ENCODE measurements at places on chromosomes 7 and 10. TPM values are rescaled to one million over a fixed set of nuclear protein-coding genes. Genes with fewer than 3 reads are reported as not detected.

DNA sequence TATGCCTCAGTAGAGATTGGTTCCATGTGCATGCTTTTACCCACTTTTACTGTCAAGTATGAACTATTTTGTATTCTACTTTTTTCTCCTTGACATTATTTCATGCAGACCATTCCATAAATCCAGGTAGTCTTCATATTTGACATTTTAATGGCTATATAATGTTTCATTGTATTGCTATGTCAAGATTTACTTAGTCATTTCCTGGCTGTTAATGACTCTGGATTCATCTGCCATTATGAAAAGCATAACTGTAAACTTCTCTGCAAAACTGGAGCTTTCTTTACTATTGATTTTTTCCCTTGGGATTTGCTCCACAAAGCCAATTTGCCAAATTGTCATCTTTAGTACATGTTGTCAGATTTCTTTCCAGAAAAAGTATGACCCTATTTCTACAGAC is 6.8 kb upstream of the MSRB2 start:
- no peak for DNase-seq

ABCB1 gene
- 5.2 TPM for total RNA-seq

GRCh38 chr7:83178796-83179195 is 16.1 kb upstream of the PCLO start:
- no peak for DNase-seq

BLNK gene
- total RNA-seq: 1.2 TPM

SPDYE2 gene
- not detected for total RNA-seq

GRCh38 chr10:82071231-82071630 is 196.2 kb downstream of the NRG3 start:
- no peak for DNase-seq

BTBD16 gene
- total RNA-seq: not detected

SCART1 gene
- total RNA-seq: 0.27 TPM

- DNase-seq: no peak
Observed at GRCh38 chr10:102646610-102647442, 2.5 kb downstream of the TRIM8 start.

DNA sequence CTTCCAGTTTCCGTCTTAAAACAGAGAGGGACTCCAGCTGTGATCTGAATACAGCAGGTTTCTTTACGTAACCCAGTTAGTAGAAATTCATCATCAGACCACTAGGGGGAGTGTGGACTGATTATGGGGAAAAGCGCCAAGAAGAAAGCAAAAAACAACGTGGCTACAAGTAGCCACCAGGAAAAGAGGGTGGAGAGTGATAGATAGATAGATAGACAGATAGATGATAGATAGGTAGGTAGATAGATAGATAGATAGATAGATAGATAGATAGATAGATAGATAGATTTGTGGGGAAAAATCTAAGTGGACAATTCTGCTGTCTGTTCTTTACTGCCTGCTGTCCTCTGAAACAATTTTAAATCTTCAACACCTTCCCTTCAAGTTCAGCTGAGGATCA is 12.7 kb upstream of the AKR1B10 start:
- no peak for DNase-seq

- no peak for DNase-seq
Observed at GRCh38 chr7:55065511-55066229, 46.9 kb downstream of the EGFR start.

DNA sequence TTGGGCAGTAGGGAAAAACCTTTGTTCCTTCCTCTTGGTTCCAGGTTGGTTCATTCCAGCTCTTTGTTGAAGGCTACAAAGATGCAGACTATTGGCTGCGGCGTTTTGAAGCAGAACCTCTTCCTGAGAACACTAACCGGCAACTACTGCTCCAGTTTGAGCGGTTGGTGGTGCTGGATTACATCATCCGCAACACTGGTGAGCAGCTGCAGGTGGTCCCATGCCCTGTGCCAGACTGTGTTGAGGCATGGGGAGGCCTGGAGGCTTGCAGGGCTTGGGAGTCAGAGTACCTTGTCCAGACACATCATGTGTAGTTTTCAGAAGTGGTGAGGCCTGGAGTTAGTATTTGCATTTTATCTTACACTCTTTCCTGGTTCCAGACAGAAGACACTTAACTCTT is 16.3 kb downstream of the PI4K2A start:
- DNase-seq: no peak

GRCh38 chr7:38309555-38309954 is 36.1 kb upstream of the TARP start:
- no peak for DNase-seq

CDH23 gene
- total RNA-seq: 8.0 TPM

DNA sequence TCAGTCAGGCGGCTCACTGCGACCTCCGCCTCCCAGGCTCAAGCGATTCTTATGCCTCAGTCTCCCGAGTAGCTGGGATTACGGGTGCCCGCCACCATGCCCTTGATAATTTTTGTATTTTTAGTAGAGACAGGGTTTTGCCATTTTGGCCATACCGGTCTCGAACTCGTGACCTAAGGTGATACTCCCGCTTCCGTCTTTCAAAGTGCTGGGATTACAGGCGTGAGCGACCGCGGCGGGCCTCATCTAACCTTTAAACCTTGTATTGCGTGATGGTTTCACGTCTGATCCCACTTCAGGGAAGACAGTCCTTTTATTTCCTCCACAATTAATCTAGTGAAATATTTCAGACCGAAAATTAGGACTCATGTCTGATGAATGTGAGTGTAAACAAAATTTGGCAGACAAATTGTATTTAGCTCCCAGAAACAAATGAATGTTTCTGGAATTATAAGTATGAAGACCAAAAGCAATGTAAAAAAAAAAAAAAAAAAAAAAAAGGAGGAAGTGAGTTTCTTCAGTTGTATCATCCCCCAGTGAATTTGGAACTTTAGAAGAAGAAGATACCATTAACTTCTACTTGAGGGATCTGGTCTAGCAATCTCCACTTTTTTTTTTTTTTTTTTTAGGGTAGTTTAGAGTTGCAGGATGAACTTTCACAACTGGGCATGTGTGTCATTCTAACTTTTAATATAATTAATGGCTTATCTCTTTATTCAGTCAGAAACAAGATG is 1.6 kb downstream of the NUP42 start:
- DNase-seq: no peak

GRCh38 chr10:30502266-30503060 is 68.5 kb downstream of the MAP3K8 start:
- DNase-seq: no peak

- no peak for DNase-seq
Observed at GRCh38 chr10:59910867-59911266, 4.5 kb upstream of the CCDC6 start.

SP4 gene
- total RNA-seq: 5.2 TPM

DNA sequence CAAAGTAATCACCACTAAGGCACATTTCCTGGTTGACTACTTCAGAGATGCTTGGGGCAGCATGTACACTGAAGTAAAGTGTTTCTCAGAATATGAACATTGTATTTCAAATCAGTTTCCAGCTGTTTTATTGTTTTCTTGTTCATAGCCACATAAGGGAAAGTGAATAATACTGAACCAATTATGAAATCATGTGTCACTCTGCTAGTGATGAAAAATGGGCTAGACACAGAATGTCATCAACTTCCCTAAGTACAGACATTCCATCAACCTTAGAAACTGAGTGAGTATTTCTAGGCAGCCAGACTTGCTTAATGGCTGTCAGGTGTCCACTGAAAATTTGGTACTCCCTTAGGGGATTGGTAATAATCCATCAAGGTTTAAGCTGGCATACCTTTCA is 603.5 kb downstream of the ARL4A start:
- no peak for DNase-seq

- no peak for DNase-seq
Observed at GRCh38 chr7:75820688-75821087, 7.1 kb upstream of the CCL24 start.

- no peak for DNase-seq
Observed at GRCh38 chr7:83562960-83563359, 86.0 kb downstream of the SEMA3E start.

DNA sequence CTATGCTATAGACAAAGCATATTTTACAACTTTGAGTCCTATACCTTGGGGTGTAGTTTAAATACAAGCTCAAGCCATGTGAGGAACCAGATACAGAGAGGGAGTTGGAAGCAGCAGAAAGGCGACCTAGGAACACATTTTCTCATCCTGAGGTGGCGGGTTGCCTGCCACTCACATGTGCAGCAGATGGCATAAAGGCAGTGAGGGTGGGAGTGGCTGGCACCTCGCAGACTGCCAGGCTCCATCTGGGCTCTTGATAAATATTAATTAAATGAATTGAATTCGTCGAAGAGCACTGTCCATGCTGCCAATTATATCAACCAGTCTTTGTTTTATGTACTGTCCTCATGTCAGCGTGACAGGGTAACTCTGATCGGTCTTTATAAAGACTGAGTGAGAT is 79.0 kb upstream of the SEMA3C start:
- DNase-seq: no peak

GRCh38 chr7:96658022-96658412 is 51.6 kb downstream of the SEM1 start:
- no peak for DNase-seq

- no peak for DNase-seq
Observed at GRCh38 chr10:91694170-91694794, 61.4 kb upstream of the PPP1R3C start.

WIPF3 gene
- 1.8 TPM for total RNA-seq

DNA sequence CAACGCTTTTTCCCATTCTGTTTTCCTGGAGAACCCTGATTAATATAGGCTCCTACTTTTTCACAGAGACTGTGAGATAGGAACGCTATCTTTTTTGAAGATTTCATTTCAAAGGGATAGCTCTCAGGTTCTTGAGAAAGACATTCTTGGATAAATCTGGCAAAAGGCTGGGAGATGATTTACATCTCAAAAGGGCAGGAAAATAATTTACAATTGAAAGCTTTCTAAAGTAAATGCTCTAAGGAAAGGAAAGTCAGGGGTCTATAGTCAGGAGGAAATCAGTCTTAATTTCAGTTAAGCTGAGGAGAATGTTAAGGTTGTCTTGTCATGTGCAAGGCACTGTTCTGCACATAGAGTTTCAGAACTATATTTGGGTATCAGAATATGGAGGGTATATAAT is 278.8 kb downstream of the KIF20B start:
- DNase-seq: no peak

- no peak for DNase-seq
Observed at GRCh38 chr10:2342206-2342605, 604.9 kb upstream of the ADARB2 start.

GRCh38 chr10:44771233-44771995 is 139.7 kb upstream of the TMEM72 start:
- no peak for DNase-seq
